ENCODE measurements at places on chromosomes 3 and 15. TPM values are rescaled to one million over a fixed set of nuclear protein-coding genes. Genes with fewer than 3 reads are reported as not detected.

Gene PAK6
- total RNA-seq: 9.7 TPM

Gene CLDN1
- total RNA-seq: not detected

Gene ARHGAP31
- 42.1 TPM for total RNA-seq

Gene SCN11A
- total RNA-seq: 0.05 TPM

Gene GOLGA6L9
- total RNA-seq: 1.0 TPM

Data from Right ventricle myocardium superior (tissue), 1 donor.